Stimulated activated CD8-positive, alpha-beta memory T cell treated with anti-CD3 and anti-CD28 coated beads, Interleukin-7, amount 100 ng/mL, for 24 hours (primary cell): ENCODE measurements at places on chromosomes 1 and 21.

DNA sequence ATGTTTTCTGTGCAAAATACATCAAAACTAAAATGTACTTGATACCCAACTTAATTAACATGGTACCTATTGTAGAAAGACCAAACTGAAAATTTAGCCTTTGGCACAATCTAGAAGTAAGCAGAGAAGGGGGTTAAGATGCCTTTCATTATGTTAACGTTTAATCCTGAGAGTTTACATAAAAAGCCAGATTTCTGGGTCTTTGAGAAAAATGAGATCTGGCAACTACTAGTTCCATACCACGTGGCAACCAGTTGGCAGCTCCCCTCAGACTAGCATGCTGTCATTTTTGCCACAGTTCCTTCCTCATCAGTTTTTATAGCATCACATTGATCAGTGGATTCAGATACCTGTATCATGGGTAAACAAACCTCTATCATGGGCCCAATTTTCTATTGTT is 1.5 kb downstream of the RO60 start:
- DNase-seq: no peak

DNA sequence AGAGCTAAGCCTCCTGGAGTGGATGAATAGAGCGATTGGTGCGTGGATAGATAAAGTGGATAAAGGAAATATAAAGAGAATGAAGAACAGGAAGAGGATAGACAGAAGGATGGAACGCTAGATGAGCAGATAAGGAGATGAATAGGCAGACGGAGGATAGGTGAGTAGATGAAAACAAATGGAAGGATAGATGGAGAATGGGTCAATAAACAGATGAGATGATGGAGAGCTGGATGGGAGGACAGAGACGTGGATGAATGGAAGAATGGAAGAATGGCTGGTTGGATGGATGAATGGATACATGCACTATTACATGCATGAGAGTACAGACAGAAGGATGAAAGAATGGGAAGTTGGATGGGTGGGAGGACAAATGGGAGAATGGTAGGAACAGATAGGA is 35.2 kb upstream of the EDN2 start:
- DNase-seq: no peak

DNA sequence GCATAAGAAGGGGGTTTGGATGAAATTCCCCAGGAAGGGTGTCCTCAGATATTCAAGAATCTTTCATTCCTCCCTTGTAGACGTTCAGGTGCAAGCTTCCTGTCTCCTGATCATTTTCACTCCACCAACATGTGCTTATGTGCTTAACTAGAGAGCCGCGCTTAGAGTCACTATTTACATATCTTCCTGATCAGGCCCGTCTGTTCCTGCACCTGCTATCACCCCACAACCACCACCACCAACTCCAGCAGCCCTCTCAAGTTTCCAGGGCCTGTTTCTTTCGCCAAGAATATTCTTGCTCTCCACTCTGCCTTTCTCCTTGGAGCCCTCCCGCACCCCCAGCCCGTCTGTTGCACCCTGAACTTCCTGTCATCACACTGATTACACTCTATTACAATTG is 113.4 kb downstream of the SPSB1 start:
- DNase-seq: no peak

GRCh38 chr1:200923601-200924000 is 28.9 kb downstream of the INAVA start:
- no peak for DNase-seq

DNA sequence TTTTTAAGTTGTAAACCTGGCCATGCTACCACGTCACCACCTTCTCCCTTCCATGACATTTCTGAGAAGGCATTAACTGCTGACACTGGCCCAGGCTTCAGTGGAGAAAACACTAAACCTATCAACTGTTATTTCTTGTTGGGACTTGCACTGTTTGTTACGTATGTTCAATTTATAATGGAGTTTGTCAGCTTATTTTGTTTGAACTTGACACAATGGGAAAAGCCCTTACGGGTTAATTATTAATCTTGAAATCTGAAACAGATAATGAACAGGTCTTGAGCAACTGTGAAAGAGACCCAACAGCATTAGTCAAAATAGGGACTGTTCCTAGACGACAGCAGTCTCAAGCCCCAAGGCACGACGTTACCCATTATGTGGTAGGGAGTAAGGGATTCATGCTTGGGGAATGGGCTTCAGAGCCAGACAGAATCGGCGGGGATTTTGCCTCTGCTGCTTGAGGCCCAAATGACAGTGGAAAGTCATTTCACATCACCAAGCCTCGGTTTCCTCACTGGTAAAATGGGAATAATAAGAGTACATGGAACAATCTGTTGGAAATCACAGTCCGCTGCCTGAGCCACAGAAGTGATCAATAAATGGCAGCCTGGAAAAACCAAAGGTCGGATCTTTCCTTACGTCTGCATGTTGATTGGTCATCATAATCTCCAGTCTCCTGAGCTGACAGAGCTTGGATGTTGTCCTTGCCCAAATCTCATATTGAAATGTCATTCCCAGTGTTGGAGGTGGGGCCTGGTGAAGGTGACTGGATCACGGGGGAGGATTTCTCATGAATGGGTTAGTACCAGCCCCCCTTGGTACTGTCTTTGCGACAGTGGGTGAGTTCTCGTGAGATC is 44.5 kb downstream of the TIAM1 start:
- no peak for DNase-seq

DNA sequence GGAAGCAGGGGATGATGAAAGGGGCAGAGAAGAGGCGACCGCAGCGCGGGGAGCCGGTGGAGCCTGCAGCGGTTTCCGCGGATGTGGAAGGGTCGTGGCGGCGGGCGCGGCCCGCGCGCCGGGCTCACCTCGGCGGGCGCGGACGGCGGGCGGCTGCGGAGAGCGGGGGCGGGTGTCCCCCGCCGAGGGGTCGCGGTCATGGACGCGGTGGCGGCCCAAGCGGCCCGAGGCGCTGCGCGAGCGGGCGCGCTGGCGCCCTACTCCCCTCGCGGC is 572 bp downstream of the LPGAT1 start:
- DNase-seq: no peak
